Fibroblast of gingiva (primary cell): ENCODE measurements at places on chromosomes 3 and 15.

GRCh38 chr3:141337523-141337854, 30.8 kb upstream of the ZBTB38 start:
- DNase-seq = no peak

- DNase-seq = no peak
Measured at GRCh38 chr3:56064684-56065083, 403.6 kb downstream of the ERC2 start.

GRCh38 chr15:53834214-53834613, 74.8 kb upstream of the WDR72 start:
- no peak for DNase-seq

GRCh38 chr3:133274477-133274876, 125.4 kb upstream of the BFSP2 start:
- no peak for DNase-seq

GRCh38 chr3:26638113-26638512, 15.5 kb downstream of the LRRC3B start:
- DNase-seq = no peak
